Natural killer cell (primary cell): ENCODE measurements at places on chromosomes 6 and 20. TPM values are rescaled to one million over a fixed set of nuclear protein-coding genes. Genes with fewer than 3 reads are reported as not detected.

The CST5 gene
- not detected for total RNA-seq

GRCh38 chr20:19937218-19937617, 79.9 kb upstream of the NAA20 start:
- no peaks in the 10 kb centered on the region for H3K36me3 ChIP-seq
- no peak for DNase-seq
- no peak overlapping the region for H3K27ac ChIP-seq
- peaks cover 43% of the 10 kb centered on the region for H3K4me1 ChIP-seq
- H3K27me3 ChIP-seq, result peaks cover 7% of the 10 kb centered on the region
- H3K4me3 ChIP-seq, result no peak overlapping the region

The GRM1 gene
- not detected for total RNA-seq

GRCh38 chr6:16205377-16206144, 32.8 kb upstream of the GMPR start:
- no peaks in the 10 kb centered on the region for H3K4me1 ChIP-seq
- H3K36me3 ChIP-seq, result no peaks in the 10 kb centered on the region
- H3K4me3 ChIP-seq, result no peak overlapping the region
- no peaks in the 10 kb centered on the region for H3K27me3 ChIP-seq
- no peak overlapping the region for H3K27ac ChIP-seq
- no peak for DNase-seq

GRCh38 chr6:6569096-6569810, 19.3 kb upstream of the LY86 start:
- H3K4me3 ChIP-seq, result no peak overlapping the region
- H3K4me1 ChIP-seq, result no peaks in the 10 kb centered on the region
- H3K36me3 ChIP-seq, result no peaks in the 10 kb centered on the region
- no peak for DNase-seq
- no peak overlapping the region for H3K27ac ChIP-seq
- no peaks in the 10 kb centered on the region for H3K27me3 ChIP-seq
